ENCODE measurements at places on chromosomes 2 and 18. TPM values are rescaled to one million over a fixed set of nuclear protein-coding genes. Genes with fewer than 3 reads are reported as not detected.

The NYAP2 gene
- total RNA-seq = not detected

GRCh38 chr2:98901291-98901690 is 34.7 kb downstream of the CRACDL start:
- DNase-seq = no peak

DNA sequence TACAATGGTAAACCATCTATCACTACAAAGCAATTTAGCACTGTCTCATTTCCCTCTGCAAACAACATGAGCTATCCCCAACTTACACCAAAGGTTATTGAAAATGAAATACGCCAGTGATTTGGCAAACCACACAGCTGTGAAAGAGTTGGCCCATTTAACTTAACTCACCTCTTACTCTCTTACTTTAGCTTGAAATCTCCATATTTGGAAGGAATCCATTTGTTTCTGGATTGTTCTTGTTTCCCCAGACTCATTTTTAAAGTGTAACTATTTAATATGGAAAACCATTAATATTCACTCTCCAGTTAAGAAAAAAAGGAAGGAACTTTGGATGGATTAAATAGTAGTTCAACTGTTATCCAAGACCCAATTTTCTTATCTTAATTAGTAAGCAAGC is 93.7 kb upstream of the TRIB2 start:
- DNase-seq = no peak

- peak; percentile 70 for DNase-seq
Measured at GRCh38 chr2:62196278-62196901, 475 bp downstream of the B3GNT2 start.

- peak; percentile 42 for DNase-seq
Measured at GRCh38 chr2:43051338-43051737, 175.1 kb downstream of the ZFP36L2 start.

- DNase-seq = no peak
Measured at GRCh38 chr18:61093965-61094364, 239.3 kb upstream of the CDH20 start.

GRCh38 chr2:172849519-172850217 is 114.0 kb downstream of the RAPGEF4 start:
- no peak for DNase-seq

DNA sequence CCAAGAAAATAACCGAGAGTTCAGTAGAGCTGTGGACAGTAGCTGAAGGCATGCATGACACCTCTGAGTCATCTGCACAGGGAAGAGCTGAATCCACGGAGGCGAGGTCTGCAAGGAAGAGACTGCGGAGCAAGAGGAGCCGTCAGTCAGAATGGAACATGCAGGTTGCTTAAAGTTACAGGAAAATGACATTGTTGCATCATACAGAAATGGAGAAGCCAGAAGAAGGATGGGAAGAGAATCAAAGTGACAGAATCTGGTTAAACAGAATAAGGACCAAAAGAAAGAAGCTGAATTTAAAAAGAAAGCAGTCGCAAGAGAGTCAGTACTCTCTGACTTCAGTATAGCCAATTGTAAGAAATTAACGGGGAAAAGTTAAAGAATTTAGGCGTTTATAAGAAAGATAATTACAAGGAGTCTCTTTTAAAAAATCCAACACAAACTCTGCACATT is 533.8 kb downstream of the ADCYAP1 start:
- DNase-seq = no peak

Data from activated CD8-positive, alpha-beta T cell treated with anti-CD3 and anti-CD28 coated beads, Interleukin-2, amount 10 ng/mL, durations not matched to agents 7 days and 5 days (primary cell).